Activated effector memory CD4-positive, alpha-beta T cell treated with Interleukin-2 at 50 U/mL for 16 hours (primary cell): ENCODE measurements at places on chromosomes 12 and 14.

- no peak for DNase-seq
Measured at GRCh38 chr14:99884834-99885648, 91.8 kb downstream of the EML1 start.

- DNase-seq = no peak
Measured at GRCh38 chr12:48894271-48894670, 28.6 kb upstream of the RND1 start.

DNA sequence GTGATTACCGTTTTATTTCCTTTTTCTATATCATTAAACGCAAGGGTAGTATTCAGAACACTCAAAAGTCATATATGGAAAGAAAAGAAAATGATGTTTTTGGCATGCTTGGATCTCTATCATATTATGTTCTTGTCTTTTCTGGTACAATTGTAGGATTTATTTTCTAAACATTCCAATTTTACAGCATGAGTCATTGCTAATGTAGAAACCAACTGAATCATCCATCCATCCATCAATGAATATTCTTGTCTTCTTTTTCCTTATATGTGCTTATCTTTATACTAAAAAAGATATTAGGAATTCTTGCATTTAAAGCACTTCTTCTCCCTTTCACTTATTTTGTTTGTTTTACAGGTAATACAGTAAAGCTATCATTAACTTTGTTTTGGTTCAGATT lies 20.4 kb upstream of the AMIGO2 start:
- DNase-seq = no peak

DNA sequence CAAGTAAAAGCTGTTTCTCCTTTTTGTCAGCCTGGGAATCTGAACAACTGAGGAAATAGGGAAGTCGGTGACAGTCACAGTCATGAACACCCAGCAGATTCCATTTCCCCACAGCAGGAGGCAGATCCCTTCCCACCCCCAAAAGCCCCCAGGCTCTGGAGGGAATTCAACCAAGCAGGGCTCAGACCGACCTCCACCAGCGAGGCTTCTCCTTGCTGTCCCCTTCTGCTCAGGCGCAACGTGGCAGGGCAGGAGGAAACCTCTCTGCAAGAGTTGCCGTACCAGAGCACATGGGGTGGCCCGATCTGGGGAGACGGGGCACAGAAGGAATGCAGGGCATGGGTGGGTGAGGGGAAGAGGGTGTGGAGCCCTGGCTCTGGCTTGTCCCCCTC lies 319 bp downstream of the GALNT6 start:
- no peak for DNase-seq

DNA sequence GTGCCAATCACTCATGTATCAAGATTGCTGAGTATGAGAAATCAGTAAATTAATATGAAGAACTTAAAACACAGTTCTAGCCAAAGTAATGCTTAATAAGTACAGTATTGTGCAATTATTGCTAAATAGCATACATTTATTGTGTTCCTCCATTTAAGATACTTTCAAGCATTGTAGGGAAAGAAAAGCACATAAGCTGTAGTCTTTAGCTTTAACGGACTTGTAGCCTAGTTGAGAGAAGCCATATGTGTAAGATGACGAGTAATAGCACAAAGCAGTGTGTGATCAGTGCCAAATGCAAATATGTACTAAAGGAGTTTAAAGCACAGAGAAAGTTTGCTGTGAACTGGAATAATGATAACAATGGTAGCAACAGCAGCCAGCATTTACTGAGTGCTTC lies 38.1 kb downstream of the ETV6 start:
- no peak for DNase-seq

GRCh38 chr12:119302451-119303080 lies 32.0 kb upstream of the CCDC60 start:
- DNase-seq = no peak

DNA sequence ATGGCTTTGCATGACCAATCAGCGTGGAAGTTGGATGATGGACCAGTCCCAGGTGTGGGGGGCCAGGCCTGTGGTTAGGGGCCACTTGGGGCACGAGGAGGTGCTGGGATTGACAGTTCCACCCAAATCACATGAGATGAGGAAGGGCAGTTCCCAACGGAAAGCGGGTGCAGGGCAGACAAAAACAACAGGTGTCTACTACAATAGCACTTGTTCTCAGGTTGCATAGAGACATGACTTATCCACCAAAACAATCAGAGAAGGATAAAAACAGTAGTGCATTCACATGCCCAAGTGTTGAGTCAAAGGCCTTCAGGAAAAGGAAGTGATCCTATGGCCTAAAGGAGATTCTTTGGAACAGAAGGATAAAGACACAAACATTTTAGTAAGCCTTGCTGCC lies 14.6 kb upstream of the EIF2B2 start:
- DNase-seq = no peak

DNA sequence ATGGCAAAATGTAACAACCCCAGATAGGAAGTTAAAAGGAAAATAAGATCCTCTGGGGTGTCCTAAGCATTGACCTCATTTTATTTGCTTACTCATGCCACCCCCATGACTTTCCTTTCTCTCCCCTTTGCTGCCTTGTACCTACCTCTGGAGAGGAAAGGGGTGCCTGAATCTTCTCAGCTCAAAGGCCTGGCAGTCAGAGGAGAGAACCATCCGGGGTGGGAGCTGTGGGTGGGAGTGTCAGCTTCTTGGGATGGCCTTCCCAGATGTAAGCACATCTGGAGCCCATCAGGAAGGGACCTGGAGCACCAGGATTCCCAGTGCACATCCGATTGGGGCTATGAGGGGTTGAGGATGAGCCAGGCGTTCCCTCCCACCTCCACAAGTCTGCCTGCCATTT lies 5.2 kb upstream of the ITGA5 start:
- no peak for DNase-seq

DNA sequence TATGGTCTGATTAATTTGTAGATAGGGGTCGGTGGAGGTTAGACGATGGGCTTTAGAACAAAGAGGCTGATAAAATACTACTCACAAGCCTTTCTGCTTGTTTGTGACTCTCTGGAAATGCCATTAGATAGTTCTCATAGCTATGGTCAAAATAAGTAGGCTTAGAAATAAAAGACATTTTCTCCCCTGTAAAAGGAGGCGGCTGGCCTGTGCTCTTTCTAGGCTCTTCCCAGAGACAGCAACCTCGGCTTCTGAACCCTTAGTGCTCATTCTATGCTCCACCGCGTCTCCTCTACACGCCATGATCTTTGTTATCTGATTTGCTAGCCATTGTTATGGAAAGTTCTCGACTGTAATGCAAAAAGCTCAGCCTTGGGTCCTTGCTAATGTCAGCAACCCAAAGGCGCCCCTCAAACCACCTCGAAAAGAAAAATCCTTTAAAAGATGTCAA lies 64.5 kb downstream of the CRADD start:
- no peak for DNase-seq
